ENCODE measurements at places on chromosomes 4 and X.

- DNase-seq: no peak
These were observed 66.6 kb upstream of the NAF1 start for GRCh38 chr4:163233321-163233720.

DNA sequence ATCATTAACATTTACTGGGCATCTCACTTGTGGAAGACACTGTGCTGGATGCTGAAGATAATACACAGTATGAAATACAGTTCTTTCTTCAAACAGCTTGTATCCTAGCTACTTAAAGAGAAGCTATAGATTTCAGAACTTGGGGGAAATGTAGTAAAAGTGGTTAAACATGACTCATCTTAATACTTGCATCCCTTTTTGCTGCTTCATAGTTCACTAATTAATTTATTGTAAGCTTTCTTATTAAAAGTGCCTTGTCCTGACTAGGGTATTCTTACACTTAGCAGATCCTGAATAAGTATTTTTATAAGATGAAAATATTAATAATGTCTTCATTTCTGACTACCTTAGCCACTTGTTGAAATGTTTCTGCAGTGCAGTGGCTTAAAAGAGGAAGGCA is 132.8 kb upstream of the STIM2 start:
- DNase-seq: no peak

DNA sequence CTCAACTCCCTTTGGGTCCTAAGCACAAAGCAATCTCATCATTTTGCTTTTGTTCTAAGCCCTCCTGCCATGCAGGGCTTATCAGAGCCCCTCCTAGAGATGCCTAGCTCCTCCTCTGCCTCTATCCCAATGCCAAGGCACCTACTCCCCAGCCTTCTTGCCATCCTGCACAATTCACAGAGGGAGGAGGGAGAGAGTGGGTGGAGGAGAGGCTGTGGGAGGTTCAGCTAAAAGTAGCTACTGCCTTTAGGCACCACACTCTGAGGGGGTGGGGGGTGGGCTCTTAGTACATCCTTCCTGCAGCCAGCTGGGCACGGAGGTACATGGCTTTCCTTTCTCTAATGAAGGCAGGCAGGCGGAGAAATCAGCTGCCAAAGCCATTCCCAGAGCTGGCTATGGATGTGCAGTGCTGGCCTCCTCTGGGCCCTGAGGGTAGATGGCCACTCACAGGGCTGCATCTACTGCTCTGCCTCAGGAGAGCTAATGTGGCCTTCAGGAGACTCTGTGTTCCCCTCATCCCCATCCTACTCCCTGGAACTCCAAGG is 40.1 kb downstream of the ARHGEF9 start:
- DNase-seq: no peak

DNA sequence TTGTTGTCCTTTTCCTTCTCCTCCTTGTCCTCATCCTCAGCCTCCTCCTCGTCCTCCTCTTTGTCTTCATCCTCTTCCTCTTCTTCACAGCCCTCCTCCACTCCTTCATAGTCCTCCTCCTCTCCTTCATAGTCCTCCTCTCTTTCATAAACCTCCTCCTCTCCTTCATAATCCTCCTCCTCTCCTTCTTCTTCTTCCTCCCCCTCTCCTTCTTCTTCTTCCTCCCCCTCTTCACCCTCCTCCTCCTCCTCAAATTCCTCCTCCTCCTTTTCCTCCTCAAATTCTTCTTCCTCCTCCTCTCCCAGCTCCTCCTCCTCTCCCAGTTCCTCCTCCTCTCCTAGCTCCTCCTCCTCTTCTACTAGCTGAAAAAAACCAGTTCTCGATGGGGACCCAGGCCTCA is 143.8 kb upstream of the RADX start:
- no peak for DNase-seq

GRCh38 chrX:73562458-73562857 is 539 bp upstream of the CHIC1 start:
- no peak for DNase-seq

- no peak for DNase-seq
These were observed 217.6 kb downstream of the SNCA start for GRCh38 chr4:89619206-89619962.

DNA sequence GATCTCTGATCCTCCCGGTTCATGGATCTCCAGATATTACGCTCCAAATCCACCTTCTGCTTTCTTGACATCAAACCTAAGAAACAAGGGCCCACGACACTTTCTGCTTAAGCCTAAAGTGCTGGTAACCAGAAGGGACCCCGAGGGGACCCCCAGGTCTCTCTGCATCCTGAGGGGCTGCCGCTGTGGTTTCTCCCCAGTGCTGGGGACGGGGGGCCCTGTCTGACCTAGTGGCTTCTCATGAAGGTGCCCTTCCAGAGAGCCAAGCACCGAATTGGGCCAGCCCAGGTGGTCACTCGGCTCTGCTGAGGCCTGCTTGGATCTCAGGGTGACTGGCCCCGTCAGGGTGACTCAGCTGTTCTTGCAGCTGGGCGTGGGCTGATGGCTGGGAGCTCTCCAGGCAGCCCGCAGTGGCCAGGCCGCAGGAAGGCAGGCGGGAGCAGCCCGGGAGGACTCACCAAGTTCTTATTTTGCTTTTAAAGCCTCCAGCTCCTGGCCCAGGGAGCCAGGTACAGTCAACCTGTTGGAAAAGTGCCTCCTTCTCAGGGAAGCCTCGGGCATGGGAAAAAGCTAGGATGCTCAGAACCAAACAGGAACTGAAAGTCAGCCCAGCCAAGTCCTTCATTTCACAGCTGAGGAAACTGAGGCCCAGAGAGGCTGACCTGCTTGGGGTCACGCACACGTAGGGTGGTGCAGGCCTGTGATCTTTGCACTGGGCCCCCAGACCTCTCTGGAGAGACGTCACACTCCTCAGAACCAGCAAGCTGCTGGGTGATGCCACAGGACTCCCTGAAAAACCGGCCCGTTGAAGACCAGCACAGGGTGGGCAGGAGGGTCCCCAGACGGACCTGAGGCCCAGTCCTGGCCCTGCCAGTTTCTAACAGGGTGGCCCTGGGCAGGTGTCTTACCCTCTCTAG is 16.7 kb downstream of the BLOC1S4 start:
- no peak for DNase-seq

GRCh38 chr4:169663831-169664230 is 43.5 kb downstream of the CLCN3 start:
- DNase-seq: no peak

DNA sequence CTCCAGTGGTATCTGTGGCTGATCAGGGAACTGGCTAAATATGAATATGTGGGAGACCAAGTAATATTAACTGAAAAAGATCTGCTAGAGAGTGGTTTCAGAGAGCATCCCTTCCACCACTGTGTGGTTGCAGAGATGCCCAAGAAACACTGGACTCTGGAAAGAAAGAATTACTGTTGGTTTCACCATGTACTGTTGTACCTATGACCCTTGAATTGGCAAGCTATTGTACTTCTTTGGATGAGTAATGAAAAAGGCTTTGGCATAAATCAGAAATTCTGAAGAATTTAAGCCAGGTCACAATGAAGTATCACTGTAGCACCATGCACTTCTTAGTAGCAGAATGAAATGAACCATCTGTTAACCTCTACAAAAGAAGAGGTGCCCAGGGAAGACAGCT is 134.4 kb upstream of the INTU start:
- DNase-seq: no peak

DNA sequence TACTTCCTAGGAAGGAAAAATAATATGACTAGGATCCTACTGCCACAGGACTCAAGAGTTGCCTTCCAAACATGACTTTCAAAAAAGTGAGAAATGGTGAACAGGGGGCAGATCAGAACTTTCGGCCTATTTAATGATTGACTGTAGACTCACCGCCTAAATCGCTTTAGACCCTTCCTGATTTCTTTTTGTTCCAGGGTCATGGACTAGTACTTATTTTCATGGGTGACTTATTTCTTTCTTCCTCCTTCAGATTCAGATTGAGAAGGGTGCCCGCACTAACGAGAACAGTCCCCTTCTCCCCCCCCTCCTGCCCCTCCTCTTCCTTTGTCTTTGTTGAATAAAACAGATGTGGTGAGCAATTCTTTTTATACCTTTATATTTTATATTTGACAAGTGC is 48.0 kb upstream of the KLHL8 start:
- no peak for DNase-seq

DNA sequence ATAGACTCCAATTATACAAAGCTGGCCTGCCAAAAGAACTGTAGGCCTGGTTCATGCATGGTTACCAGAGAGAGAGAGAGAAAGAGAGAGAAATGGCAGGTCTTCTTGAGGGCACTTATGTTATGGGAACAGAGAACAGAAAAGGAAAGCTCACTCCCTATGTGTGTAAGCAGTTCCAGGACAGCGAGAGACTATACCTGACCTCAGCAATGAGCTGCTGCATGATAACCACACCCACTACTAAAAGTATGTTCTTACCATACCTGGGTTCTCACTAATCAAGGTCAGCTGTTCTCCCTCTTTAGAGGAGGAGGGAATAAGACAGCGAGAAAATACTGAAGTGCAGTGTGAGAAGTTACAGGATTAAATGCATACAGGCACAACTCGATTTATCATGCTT is 583.3 kb downstream of the GBA3 start:
- DNase-seq: no peak

- no peak for DNase-seq
These were observed 5.0 kb downstream of the NOA1 start for GRCh38 chr4:56972389-56972788.

- no peak for DNase-seq
These were observed 5.4 kb downstream of the MEPE start for GRCh38 chr4:87838205-87838604.

- DNase-seq: no peak
These were observed 18.9 kb downstream of the ZBTB33 start for GRCh38 chrX:120269373-120270035.

GRCh38 chrX:47623540-47624027 is 3.9 kb upstream of the SYN1 start:
- DNase-seq: peak; percentile 83

DNA sequence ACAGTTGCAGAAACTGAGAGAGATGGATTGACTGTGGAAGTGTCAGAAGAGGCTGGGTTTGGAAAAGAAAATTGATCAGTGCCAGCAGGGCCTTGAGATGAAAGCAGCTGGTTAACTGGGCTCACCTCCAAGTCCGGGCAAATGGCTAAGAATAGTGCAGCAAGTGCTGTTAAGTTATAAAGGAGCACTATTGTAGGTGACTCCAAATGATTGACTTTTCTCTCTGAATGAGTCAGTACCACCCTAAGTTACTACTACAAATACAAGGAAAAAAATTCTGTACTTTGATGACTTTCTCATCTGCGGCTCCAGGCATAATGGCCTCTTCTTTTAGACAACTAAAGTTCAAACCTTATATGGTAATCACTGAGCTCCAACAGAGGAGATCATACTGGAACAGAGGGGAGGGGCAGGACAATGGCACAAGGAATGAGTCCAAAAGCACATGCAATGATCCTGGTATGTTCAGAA is 733.4 kb upstream of the INTU start:
- no peak for DNase-seq

GRCh38 chr4:54077812-54078211 is 13.4 kb upstream of the CHIC2 start:
- no peak for DNase-seq

DNA sequence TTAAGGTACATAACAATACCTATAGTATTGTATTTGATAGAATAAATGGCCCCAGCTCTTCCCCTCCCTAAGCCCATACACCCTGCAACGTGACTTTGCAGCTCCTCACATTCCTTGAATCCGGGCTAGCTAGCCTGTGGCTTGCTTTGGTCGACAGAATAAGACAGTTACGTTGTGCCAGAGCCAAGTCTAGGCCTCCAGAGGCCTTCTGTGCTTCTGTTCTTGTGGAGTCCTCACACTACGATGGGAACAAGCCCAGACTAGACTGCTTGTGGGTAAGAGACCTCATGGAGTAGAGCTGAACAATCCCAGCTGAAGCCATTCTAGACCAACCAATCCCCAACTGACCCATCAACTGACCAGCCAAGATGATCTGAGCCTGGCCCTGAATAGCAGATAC is 102.4 kb upstream of the PLAC1 start:
- DNase-seq: no peak

- DNase-seq: no peak
These were observed 162.0 kb downstream of the SNCA start for GRCh38 chr4:89674876-89675459.

GRCh38 chr4:161936625-161937550 is 226.9 kb downstream of the FSTL5 start:
- no peak for DNase-seq

DNA sequence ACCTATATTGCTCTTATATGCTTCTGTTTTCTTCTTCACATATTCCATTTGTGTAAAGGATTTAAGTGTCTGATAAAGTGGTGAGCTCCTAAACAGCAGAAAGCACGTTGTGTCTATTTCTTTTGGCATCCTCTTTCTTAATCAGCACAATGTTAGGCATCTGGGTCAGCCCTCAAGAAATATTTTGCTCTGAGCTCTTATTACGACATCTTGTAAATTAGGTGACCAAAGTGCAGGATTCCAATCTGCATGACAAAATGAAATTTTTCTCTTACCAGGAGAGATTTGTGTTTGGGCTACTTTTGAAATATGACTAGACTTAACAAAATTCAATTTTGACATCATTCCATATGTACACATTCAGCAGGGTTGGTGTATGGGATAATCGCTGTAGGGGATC is 210.0 kb upstream of the IGFBP7 start:
- DNase-seq: no peak

- DNase-seq: no peak
These were observed 13.6 kb upstream of the SEPTIN6 start for GRCh38 chrX:119706616-119707015.

- DNase-seq: no peak
These were observed 43.2 kb downstream of the HAND2 start for GRCh38 chr4:173486714-173487392.
